ENCODE measurements at places on chromosomes 13 and 19.

DNA sequence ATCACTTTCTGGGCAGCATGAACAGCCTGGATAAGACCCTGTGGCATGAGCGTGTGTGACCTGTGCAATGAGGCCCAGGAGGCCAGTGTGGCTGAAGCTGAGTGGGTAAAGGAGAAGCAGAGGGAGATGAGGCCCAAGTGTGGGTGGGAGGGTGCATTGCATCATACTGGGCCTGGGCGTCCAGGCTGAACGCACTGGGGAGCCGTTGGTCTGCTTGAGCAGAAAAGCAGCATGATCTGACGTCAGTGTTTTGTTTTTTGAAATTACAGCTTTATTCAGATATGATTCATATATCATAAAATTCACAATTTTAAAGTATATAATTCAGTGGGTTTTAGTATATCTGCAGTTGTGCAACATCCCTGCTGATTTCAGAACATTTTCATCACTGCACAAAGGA is 409.7 kb downstream of the HS6ST3 start:
- DNase-seq, result no peak

DNA sequence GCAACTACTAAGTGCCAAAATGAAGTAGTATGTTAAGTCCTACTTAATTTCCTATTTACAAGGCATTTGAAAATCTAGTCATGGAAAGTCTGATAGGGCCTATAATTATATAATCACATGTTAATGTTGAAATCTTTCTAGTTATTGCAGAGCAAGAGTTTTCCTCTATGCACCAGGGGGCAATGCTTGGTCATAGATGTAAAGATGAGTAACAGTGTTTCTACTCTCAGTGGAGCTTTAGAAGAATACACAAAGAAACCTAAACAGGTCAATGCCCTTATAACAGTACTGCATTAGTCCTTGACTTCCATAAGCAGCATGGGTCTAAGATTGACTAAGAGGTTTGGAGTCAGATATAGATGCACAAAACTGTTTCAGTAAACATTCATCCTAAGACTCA is 218.7 kb downstream of the KCTD12 start:
- DNase-seq, result peak; percentile 24

GRCh38 chr19:4140237-4140711 is 13.2 kb upstream of the CREB3L3 start:
- no peak for DNase-seq

DNA sequence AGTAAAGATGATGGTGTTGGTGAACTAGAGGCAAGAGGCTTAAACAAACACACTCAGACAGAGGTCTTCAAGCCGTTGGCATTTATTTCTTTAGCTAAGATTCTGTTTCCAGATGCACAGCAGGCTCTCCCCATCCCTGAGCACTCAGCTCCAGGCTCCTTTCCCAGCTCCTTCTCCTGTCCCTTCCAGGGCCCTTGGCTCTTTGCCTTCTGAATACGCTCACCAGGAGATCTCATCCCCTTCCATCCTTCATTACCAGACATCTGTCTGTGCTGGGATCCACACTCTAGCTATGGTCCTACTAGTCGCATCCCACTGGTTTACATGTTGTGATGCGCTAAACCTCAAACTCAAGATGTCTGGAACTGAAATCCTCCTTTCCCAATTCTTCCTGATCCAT is 25.3 kb upstream of the DOCK9 start:
- DNase-seq, result no peak

DNA sequence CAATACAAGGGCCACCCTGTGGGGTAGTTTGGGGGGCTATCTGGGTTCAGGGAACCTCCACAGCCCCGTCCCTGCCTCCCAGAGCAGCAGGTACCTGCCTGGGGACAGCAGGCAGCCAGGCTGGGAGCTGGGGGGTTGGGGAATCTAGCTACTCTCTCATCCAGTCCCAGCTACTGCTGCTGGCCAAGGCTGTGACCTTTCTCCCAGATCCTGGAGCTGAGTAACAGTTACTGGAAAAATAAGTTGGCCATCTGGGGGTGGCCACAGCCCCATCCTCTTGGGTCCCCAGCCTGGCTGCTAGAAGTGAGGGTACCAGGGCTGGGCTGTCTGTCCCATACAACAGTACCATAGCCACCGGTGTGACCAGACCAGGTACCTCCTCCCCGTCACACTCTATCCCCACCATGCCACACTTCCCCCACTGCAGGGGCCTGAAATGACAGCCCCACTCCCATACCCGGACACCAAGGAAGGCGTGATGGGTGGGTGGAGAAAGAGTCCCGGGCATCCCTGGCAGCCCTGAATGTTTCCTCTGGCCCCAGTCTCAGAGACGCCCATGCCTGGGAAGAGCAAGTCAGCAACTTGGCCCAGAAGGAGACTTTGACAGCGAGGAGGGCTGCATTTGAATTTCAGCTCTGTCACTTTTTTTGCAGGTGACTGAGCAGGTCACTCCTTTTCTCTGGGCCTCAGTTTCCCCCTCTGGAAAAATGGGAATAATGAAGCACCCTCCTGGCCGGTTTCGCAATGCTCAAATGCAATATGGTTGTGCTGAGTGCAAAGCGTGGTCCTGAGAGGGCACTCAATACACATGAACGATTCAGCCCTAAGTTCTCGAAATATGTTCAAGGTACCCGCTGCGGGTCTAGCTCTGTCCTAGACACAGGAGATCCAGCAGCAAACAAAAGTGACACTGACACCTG is 30.7 kb upstream of the NFIC start:
- no peak for DNase-seq

GRCh38 chr19:1650650-1651567 is 1.5 kb downstream of the TCF3 start:
- DNase-seq, result no peak

GRCh38 chr13:44866411-44866911 is 122.8 kb downstream of the NUFIP1 start:
- DNase-seq, result no peak

GRCh38 chr19:28933039-28933438 is 279.9 kb downstream of the UQCRFS1 start:
- no peak for DNase-seq

DNA sequence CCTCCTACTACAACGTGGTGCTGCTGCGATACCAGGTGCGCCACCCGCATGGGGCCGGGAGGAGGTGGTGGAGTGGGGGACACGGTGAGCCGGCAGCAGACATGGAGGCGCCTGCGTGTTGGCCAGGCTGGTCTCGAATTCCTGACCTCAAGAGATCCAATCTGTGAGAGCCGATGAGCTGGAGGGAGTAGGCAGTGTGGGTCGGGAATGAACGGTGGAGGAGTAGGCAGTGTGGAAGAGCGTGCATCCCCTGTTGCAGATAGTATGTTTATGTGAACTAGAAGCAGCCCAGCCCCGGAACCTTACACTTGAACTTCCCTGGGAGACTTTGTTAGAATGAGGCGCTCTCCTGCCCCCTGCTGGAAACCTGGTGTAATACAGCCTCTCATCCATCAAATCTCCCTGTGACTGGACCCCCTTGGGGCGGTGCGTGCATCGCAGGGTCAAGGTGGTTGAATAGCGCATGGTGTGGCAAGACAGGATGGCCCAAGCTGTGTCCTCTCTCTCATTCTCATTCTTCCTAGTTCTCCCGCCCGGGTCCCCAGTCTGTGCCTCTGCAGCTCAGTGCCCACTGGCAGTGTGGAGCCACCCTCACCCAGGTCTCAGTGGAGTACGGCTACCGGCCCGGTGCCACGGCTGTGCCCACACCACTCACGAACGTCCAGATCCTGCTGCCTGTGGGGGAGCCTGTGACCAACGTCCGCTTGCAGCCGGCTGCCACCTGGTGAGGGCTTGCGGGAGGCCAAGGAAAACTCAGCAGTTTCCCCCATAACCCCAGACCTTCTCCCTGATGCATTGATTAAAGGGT is 10.5 kb upstream of the B3GNT3 start:
- no peak for DNase-seq

- no peak for DNase-seq
Observed at GRCh38 chr19:43738780-43739211, 16.0 kb downstream of the SMG9 start.

DNA sequence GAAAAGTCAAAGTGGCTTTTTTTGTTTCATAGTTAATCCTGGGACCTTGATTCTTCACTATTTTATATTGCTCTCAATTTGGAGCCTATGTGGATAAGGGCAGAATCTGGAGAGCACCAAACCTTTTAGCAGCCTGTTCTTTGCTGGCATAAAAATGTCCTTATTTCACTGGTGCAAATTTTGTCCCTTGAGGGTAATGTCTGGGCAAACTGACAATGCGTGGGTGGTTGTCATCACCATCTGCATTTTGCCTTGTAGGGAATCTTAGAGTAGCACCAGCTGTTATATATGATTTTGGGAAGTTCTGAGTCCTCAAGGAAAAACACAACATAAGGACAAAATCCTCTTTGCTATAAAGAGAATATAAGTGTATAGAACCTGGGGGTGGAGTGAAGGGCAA is 336.9 kb upstream of the HTR2A start:
- DNase-seq, result no peak

DNA sequence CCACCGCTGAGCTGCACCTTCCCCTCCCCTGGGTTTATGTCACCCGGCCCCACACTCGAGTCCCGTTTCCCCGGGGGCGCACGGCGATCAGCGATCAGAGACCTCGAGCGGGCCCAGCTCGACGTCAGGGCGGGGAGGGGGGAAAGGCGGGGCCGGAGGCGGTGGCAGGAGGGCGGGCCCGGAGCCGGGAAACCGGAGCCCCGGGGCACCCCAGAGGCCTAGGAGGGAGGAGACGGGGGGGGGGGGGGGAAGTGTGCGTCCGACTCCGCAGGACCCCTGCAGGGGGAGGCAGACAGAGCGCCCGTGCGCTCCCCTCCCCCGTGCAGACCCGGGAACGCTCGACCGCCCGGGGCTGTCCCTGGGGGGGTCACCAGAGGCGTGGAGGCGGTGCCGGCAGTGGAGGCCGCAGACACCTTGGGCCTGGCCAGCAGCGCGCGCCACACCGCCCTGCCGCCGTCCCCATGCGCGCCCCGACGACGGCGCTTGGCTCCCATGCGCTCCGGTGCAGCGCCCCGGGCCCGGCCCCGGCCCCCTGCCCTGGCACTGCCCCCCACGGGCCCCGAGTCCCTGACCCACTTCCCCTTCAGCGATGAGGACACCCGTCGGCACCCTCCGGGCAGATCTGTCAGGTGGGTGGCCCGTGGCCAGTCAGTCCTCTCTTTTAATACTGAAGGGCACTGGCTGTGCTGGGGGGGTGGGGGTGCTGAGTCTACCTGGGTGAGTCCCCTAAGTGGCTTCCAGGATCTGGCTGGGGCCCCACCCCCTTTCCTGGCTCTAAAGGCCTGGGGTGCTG is 11.8 kb downstream of the PDE4A start:
- DNase-seq, result no peak

- no peak for DNase-seq
Observed at GRCh38 chr19:48287748-48288147, 17.9 kb downstream of the ZNF114 start.

GRCh38 chr13:30340331-30341250 is 33.2 kb upstream of the KATNAL1 start:
- DNase-seq, result no peak

DNA sequence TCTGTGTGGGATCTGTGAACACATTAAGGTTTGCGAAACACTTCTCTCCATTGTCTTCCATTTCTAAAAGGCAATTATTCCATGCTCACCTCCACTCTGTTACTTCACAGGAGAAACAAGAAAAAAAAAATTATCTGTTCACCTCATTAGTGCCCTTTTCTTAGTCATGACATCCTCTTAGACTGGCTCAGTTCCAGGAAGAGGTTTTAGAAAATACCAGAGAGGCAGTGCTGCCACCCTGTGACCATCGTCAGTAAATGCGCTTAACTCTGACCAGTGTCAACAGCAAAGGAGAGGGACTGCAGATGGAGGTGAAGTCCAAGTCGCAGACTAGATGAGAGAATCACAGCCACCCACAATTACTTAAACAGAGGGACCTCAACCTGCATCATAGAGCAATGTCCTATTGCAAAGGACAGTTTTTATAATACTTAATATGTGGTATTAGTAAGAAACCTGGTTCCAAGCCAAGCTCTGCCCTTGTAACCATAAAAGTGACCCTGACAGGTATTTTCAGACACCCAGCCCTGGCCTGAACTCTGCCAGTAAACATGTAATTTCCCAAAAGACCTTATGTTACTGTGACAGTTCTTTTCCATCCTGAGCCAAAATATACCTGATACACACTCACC is 19.4 kb downstream of the CEACAM21 start:
- no peak for DNase-seq

- DNase-seq, result no peak
Observed at GRCh38 chr13:50387051-50387581, 371.9 kb downstream of the KCNRG start.

DNA sequence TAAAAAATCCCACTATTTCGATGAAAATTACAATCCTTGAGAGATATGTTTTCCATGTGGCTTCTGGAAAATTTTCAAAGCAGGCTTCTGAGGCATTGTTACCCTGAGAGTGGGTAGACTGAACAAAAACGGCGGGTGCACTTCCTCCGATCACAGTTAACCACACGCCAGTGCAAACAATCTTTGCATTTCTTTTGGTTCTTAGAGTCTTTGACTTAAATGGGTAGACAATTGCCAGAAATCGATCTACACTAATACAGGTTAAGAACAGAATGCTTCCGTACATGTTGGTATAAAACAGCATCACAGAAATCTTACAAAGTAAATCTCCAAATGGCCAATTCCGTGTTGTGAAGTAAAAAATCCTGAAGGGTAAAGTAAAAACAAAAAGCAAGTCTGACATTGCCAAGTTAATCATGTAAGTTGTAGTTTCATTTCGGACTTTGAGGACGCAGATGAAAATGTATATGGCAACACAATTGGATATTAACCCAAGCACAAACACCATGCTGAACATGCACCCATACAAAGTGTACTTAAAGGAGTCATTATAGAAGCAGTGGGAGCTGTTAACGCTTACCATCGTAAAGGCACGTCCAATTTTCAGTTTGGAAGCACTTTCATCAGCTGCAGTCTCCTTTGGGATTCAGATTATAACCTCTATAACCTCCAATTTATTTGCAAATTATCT is 927 bp downstream of the LPAR6 start:
- DNase-seq, result no peak

GRCh38 chr13:112709825-112710783 is 20.3 kb downstream of the ATP11A start:
- DNase-seq, result no peak

GRCh38 chr13:21661097-21661909 is 9.6 kb upstream of the FGF9 start:
- DNase-seq, result no peak

DNA sequence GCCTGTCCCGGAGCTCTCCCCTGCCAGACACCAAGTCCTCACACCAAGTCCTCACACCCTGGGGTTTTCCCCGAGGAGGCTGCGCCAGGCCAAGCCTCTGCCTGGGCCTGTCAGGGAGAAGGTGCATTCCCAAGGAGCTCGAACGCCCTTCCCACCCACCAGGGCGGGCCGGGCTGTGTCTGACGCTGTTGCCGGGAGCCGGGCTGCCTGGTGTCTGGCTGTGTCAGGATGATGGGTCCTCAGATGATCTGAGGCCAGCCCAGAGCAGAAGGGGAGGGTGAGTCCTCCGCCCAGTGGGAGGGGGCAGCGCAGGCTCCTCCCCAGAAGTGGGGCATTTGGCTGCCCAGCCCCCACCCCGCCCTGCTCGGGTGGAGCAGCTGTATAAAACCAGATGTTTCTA is 2.3 kb upstream of the HAS1 start:
- DNase-seq, result no peak

GRCh38 chr13:81602241-81602640 is 1261.3 kb upstream of the SPRY2 start:
- no peak for DNase-seq
